ENCODE measurements at places on chromosomes 3 and 15.

- DNase-seq: peak; percentile 76
Measured at GRCh38 chr3:14203521-14204079, 25.0 kb downstream of the LSM3 start.

GRCh38 chr15:52217186-52217585 is 26.0 kb upstream of the GNB5 start:
- DNase-seq: no peak

DNA sequence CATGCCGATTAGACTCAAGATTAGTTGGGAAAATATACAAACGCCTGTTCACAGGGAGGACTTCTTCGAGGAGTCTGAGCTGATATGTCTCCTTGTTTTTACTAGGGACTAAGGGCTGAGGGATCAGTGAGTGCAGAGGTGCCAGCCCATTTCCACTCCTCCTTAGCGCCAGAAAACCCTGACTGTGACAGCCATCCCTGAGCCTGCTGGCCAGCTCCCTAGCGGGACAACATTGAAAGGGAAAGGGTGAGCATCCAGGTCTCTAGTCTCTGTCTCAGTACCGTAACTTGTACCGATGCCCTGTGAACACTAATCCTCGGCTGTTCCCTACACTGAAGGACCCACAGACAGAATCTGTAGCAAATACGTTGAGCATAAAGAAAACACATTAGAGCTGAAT is 243.4 kb downstream of the WNT5A start:
- DNase-seq: no peak

DNA sequence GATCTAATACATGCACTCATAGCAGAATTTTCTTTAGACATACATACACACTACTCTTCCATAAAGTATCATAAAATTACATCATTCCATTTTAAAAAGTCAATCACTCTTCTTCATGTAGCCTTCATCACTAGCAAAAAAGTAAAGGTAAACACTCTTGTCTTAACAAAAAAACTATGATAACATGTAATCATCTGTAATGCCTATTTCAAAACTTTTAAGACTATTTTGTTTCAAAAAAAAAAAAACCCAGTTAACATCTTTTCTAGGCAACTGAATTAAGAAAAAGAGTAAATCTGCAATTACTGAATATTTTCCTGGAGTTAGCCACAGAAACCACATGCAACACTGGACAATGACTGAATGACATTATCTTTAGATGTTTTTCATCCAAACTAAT is 4.8 kb downstream of the TBC1D5 start:
- no peak for DNase-seq

DNA sequence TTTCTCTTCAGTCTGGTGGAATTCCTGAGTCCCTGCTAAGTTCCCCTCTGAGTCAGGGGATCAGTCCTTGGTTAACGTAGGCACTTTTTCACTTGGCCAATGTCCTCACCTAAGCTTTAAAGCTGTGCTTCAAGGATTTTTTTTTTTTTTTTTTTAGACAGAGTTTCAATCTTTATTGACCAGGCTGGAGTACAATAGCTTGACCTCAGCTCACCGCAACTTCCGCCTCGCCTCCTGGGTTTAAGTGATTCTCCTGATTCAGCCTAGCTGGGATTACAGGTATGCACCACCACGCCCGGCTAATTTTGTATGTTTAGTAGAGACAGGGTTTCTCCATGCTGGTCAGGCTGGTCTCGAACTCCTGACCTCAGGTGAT is 220.3 kb downstream of the STT3B start:
- DNase-seq: no peak

DNA sequence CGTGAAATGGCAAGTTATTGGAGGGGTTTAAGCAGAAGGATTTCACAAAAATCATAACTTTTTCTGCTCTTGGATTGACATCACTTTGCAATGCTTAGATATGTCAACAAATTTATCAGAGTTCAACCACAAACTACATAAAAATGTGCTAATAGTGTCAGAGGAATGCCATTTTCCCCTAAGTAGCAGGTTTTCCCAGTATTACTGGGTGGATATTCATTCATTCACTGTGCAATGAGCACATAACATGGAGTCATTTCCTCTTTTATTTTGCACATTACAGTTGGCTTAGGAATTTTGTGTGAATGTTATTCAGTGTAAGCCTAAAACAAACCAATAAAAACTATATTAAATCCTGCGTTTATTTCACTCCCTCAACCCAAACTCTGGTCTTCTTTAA is 537.3 kb upstream of the MCTP2 start:
- no peak for DNase-seq

GRCh38 chr15:89998923-89999675 is 2.0 kb upstream of the ZNF710 start:
- no peak for DNase-seq

GRCh38 chr3:124121379-124122312 is 129.7 kb upstream of the ROPN1 start:
- no peak for DNase-seq

- no peak for DNase-seq
Measured at GRCh38 chr3:189049458-189050236, 122.1 kb upstream of the TPRG1 start.

DNA sequence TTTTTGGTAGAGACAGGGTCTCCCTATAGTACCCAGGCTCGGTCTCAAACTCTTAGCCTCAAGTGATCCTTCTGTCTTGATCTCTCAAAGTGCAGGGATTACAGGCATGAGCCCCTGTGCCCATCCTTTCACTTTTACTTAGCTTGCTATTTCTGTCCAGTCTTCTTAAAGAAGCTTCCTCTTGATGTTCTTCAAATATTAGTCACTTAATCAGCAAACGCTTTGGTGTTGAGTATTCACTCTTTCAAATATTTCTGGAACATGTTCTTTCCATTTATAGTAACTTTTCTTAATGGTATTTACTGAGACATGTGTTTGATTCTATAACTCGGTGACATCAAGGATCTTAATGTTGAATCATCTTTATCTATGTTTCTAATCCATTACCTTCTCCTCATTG is 122.1 kb downstream of the CNTN6 start:
- no peak for DNase-seq

DNA sequence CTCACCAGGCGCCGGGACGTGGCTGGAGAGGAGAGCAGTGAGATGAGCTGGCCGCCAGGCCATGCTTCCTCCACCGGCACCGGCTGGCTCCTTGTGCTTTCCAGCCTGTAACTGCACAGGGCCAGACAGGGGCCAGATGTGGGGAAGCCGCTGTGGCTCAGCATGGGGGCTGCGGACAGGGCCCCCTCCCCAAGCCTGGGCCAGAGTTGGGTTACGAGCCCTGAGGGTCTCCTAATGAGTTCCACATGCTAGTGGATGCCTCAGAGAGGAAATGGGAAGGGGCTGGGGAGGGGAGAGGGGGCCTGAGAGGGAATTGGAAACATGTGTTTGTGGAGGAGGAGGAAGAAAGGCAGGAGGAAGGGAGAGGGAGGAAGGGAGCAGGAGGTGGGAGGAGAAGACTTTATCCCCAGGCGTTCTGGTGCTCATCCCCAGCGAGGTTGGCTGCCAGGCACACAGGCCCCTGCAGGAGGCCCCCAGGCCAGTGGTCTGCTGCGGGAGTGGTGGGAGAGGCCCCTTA is 11.7 kb upstream of the DUSP7 start:
- DNase-seq: no peak

DNA sequence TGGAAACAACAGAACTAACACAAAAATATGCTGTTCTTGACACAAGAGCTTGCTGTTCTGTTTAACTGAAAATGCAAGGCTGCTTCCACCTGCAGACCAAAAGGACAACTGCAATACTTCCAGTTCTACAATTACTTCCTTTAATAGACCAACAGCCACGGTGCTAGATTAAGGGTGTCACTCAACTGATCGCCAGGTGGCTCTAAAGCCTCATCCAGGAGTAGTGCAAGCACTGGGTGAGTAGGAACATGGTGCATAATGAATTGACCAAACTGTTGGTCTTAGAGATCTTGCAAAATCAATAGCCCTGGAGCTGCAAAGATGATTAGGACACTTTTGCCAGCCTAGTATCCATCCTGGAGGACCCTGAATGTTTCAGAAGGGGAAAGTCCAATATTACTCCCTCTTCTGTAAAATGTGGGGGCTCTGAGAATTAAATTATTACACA is 3.6 kb upstream of the CLDN16 start:
- peak; percentile 49 for DNase-seq

All from HFFc6 (cell line).